Breast epithelium (tissue), 4 donors: ENCODE measurements at places on chromosomes 3 and 15. TPM values are rescaled to one million over a fixed set of nuclear protein-coding genes. Genes with fewer than 3 reads are reported as not detected.

GRCh38 chr15:48149858-48150257, 28.2 kb downstream of the MYEF2 start:
- no peaks in the 10 kb centered on the region for H3K4me1 ChIP-seq
- H3K36me3 ChIP-seq, result no peaks in the 10 kb centered on the region
- H3K4me3 ChIP-seq, result no peak overlapping the region
- DNase-seq, result no peak
- no peaks in the 10 kb centered on the region for H3K27me3 ChIP-seq
- H3K27ac ChIP-seq, result no peak overlapping the region

DNA sequence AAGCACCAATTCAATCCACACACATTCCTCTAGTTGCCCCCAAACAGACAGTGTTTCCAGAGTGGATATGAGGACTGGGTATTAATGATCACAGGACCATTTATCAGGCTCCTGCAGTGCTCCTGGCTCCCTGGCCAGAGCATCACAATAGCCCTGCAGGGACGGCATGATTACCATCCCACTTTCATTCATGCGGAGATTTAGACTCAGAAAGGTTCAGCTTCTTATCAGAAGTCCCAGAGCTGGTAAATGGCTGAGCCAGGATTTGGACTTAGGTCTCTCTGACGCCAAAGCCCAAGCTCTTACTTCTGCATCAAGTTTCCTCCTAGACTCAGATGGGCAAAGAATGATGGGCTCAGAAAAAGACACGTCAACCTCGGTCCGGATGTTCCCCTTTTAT, 2.9 kb upstream of the EPHB3 start:
- H3K27me3 ChIP-seq, result no peaks in the 10 kb centered on the region
- no peak overlapping the region for H3K4me3 ChIP-seq
- H3K36me3 ChIP-seq, result no peaks in the 10 kb centered on the region
- H3K27ac ChIP-seq, result no peak overlapping the region
- H3K4me1 ChIP-seq, result no peaks in the 10 kb centered on the region
- DNase-seq, result no peak

DNA sequence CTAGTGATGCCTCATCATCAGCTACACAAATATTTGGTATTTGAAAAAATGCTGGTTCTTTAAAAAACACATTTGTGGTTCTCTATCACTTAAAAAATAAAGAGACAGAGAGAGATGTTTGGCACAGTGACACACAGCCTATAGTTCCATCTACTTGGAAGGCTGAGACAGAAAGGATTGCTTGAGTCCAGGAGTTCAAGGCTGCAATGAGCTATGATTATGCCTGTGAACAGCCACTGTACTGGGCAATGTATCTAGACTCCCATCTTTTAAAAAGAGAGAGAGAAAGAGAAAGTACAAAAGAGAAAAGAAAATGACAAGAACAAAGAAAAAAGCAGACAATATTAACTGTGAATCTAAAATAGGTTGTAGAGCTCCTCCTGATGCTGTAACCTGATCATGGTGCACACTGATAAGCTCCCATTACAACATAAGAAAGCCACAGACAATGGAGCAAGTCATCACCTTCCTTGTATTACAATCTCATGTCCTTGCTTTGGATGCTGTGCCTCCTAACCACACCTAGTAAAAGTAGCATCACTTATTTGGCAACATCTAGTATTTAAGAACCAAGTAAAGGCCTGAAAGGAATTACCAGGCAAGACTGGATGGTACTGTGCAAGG, 31.7 kb upstream of the MAP4 start:
- no peak overlapping the region for H3K4me3 ChIP-seq
- H3K36me3 ChIP-seq, result no peaks in the 10 kb centered on the region
- H3K27ac ChIP-seq, result no peak overlapping the region

GRCh38 chr3:53046171-53047170, 598 bp upstream of the SFMBT1 start:
- H3K27ac ChIP-seq, result peak overlapping the region; percentile 97
- H3K4me1 ChIP-seq, result no peaks in the 10 kb centered on the region
- no peaks in the 10 kb centered on the region for H3K27me3 ChIP-seq

DNA sequence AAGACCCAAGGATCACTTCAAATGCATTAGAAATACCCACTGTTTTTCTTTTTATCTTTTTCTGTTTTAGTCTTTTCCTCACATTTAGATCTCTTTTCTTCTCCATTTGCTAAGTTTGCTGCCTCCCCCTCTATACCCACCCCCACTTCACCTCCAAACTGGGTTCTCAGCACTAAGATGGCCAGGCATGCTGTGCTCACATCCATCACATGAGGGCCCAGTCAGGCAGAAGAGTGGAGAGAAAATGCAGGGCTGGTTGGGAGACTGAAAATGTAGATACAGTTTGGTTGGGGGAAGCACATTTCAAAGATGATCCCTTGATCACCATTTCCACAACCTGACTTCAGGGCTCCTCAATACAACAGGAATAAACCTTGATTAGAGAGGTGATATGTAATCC, 8.7 kb downstream of the GAP43 start:
- no peak overlapping the region for H3K27ac ChIP-seq
- H3K4me3 ChIP-seq, result no peak overlapping the region
- no peak for DNase-seq

DNA sequence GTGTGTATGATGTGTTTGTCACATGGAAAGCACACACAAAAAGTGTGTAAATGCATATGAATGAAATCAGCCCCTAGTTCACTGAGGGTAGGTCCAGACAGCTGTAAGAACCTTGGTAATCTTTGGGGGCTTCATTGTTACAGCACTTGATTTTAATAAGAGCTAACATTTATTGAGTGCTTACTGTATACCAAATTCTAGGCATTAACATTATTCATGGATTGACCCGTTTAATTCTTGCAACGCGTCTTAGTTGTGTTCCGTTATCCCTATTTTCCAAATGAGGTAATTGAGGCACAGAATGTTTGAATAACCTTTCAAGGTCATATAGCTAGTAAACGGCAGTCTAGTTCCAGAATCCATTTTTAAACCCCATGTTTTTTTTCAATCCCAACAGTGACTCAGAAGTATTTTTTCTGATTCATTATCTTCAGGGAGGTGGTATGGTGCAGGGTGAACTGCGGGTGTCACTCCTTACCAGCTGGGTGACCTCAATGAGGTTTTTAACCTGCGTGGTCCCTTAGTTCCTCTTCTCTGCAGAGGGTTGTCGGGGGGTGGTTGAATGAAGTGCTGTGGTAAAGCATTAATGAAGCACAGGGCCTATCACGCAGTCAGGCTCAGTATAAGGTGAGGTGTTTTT, 14.2 kb downstream of the RAB8B start:
- H3K36me3 ChIP-seq, result no peaks in the 10 kb centered on the region
- H3K4me3 ChIP-seq, result no peak overlapping the region
- peaks cover 4% of the 10 kb centered on the region for H3K4me1 ChIP-seq
- no peak for DNase-seq
- H3K27me3 ChIP-seq, result no peaks in the 10 kb centered on the region
- no peak overlapping the region for H3K27ac ChIP-seq

GRCh38 chr15:100926258-100926657, 7.1 kb downstream of the LRRK1 start:
- no peak for DNase-seq
- no peak overlapping the region for H3K27ac ChIP-seq
- H3K36me3 ChIP-seq, result no peaks in the 10 kb centered on the region

DNA sequence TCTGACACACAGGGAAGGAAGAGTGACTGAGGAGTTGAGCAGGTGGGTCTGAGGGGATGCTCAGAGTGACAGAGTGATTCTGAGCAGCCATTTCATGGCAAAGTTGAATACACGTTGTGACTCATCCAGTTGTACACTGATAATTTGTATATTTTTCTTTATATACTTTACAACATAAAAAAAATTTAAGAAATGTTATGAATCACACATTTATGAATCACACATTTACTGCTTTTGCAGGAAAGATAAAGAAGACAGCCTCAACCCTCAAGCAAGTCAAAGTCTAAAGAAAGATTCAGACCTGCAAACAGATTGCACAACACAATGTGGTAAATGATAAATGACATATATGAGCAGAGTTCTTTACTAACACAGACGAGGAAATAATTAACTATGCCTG, 21.0 kb upstream of the CHMP2B start:
- no peaks in the 10 kb centered on the region for H3K27me3 ChIP-seq
- H3K4me3 ChIP-seq, result no peak overlapping the region
- H3K27ac ChIP-seq, result no peak overlapping the region
- no peak for DNase-seq
- no peaks in the 10 kb centered on the region for H3K36me3 ChIP-seq
- no peaks in the 10 kb centered on the region for H3K4me1 ChIP-seq

- H3K36me3 ChIP-seq, result no peaks in the 10 kb centered on the region
- no peak overlapping the region for H3K27ac ChIP-seq
- no peaks in the 10 kb centered on the region for H3K4me1 ChIP-seq
- H3K27me3 ChIP-seq, result no peaks in the 10 kb centered on the region
Observed at GRCh38 chr3:28973609-28974008, 307.3 kb upstream of the RBMS3 start.

GRCh38 chr3:38916706-38917105, 100.7 kb upstream of the SCN10A start:
- H3K4me3 ChIP-seq, result no peak overlapping the region
- no peaks in the 10 kb centered on the region for H3K36me3 ChIP-seq
- no peak for DNase-seq
- no peaks in the 10 kb centered on the region for H3K4me1 ChIP-seq

DNA sequence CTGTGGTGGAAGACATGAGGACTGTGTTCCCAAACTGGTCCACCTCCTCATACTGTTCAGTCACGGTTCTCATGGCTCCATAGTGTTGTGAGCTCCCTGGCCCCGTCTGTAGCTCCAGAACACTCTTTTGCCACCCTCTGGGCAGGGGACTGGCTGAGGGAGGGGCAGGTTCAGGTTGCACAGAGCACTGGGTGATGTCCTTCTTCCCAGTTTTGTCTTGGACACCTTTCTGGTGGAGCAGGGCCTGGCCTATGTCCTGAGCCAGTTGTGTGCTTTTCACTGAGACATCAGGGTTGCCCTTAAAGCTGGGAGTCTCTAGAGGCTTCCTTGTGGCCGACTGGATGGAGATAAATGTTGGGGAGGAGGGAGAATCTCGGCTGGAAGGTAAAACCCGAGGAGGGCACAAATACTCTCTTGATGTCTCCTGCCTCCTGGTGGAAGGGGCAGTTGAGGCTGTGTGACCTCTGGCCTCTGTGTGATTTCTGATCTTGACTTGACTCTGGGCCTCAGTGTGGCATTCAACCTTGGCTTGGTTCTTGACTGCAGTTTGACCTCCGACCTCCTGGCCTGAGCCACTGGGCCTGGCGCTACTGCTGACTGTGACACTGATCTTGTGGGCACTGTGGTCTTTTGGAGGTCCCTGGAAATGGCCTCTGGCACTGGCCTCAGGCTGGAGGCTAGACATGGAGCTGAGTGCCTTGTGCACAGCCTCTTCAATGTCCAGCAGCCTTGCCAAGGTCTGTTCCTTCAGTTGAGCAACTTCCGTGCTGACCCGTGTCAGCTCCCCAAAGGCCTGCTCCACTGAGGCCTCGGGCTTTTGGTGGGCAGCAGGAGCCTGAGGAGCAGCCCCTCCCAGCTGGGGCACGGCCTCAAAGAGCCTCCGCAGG, 8.1 kb downstream of the XIRP1 start:
- H3K27ac ChIP-seq, result peak overlapping the region; percentile 98
- no peaks in the 10 kb centered on the region for H3K27me3 ChIP-seq
- no peak overlapping the region for H3K4me3 ChIP-seq
- no peak for DNase-seq
- peaks cover 7% of the 10 kb centered on the region for H3K4me1 ChIP-seq

- no peaks in the 10 kb centered on the region for H3K4me1 ChIP-seq
- no peaks in the 10 kb centered on the region for H3K36me3 ChIP-seq
- no peak overlapping the region for H3K4me3 ChIP-seq
- DNase-seq, result no peak
- no peaks in the 10 kb centered on the region for H3K27me3 ChIP-seq
- peak overlapping the region; percentile 26 for H3K27ac ChIP-seq
Observed at GRCh38 chr3:135927155-135927554, 38.4 kb upstream of the PPP2R3A start.

DNA sequence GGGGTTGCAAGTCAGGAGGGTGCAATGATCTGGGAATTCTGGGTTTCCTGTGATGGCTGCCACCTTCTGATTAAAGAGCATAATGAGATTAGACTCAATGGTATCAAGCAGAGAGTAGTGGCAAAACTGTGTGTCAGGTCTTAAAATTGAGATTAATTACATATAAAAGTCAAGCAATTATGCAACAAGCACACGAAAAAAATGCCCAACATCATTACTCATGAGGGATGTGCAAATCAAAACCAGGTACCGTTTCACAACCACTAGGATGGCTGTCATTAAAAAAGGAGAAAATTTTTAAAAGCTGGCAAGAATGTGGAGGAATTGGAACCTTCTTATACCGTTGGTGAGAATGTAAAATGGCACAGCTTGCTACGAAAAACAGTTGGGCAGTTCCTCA, 205.0 kb downstream of the OSBPL10 start:
- no peaks in the 10 kb centered on the region for H3K36me3 ChIP-seq
- H3K4me3 ChIP-seq, result no peak overlapping the region
- no peak for DNase-seq
- no peaks in the 10 kb centered on the region for H3K27me3 ChIP-seq

- no peak overlapping the region for H3K4me3 ChIP-seq
- H3K36me3 ChIP-seq, result no peaks in the 10 kb centered on the region
- no peaks in the 10 kb centered on the region for H3K27me3 ChIP-seq
- H3K27ac ChIP-seq, result no peak overlapping the region
Observed at GRCh38 chr15:80031841-80032240, 27.6 kb upstream of the ZFAND6 start.

- DNase-seq, result no peak
- no peaks in the 10 kb centered on the region for H3K4me1 ChIP-seq
- H3K27ac ChIP-seq, result no peak overlapping the region
- H3K4me3 ChIP-seq, result no peak overlapping the region
- H3K27me3 ChIP-seq, result no peaks in the 10 kb centered on the region
Observed at GRCh38 chr3:39879581-39879980, 70.2 kb downstream of the MYRIP start.

- H3K4me3 ChIP-seq, result no peak overlapping the region
- peak overlapping the region; percentile 24 for H3K27ac ChIP-seq
- H3K4me1 ChIP-seq, result no peaks in the 10 kb centered on the region
- no peaks in the 10 kb centered on the region for H3K27me3 ChIP-seq
- no peak for DNase-seq
- no peaks in the 10 kb centered on the region for H3K36me3 ChIP-seq
Observed at GRCh38 chr15:45386420-45386819, 8.1 kb upstream of the GATM start.

GRCh38 chr3:119585856-119586570, 6.7 kb downstream of the ADPRH start:
- H3K27ac ChIP-seq, result no peak overlapping the region
- no peaks in the 10 kb centered on the region for H3K4me1 ChIP-seq
- DNase-seq, result no peak

- no peaks in the 10 kb centered on the region for H3K4me1 ChIP-seq
- no peaks in the 10 kb centered on the region for H3K27me3 ChIP-seq
- DNase-seq, result no peak
- H3K4me3 ChIP-seq, result no peak overlapping the region
Observed at GRCh38 chr15:27573805-27574485, 525.2 kb downstream of the OCA2 start.

The SLC28A2 gene
- total RNA-seq, result not detected

The USF3 gene
- 28.5 TPM for total RNA-seq

The GREM1 gene
- total RNA-seq, result 21.3 TPM

The DGKG gene
- 2.1 TPM for total RNA-seq

The COL7A1 gene
- total RNA-seq, result 0.48 TPM

The GPR87 gene
- total RNA-seq, result 2.6 TPM

The KLF15 gene
- total RNA-seq, result 36.3 TPM
